ENCODE measurements at places on chromosomes 3 and 15.

GRCh38 chr15:94225616-94226015 lies 5.7 kb upstream of the MCTP2 start:
- no peak for DNase-seq

GRCh38 chr3:197298341-197298944 lies at the start of gene DLG1:
Gene DLG1, minus strand, starts transcription at chr3:197298612. Its CDS starts 1,408 bp downstream, at chr3:197297204.
- peak; percentile 92 for DNase-seq

DNA sequence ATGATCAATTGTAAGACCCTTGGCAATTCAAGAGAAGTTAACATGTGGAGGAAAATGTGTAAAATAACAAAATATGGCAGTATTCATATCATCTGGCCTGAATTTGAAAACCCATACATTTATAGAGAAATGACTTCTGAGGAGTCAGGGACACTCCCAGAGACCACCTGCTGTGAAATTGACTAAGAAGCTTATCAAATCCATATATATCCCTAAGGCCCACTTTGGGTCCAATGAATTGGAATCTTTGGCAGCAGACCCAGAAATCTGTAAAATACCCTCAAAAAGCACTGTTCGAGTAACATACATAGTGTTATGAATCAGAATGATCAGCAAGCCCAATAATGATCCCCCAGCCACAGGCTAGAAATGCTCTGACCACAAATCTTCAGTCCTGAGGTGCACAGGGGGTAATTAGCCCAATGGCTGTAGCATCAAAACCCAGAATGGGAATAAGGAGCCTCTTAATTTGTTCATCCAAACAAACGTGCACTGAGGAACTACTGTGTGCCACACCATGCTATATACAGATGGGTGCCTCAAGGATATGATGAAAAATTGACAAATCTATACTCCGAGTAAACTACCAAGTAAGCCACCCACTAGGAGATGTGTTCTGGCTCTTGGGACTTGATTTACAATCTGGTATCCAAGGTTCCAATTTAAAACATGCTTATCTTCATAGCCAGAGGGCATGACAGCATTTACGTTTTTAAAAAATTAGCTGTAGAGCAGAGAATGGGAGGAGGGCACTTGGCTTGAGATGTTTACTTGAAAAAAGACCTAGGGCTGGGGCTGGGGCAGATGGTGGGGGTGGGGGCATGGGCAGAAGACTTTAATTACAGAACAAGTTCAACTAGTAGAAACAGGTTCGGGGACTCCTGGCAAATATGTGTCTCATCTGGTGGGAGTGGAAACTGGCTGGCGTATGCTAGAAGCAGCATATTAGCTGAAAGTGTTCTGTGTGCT lies 9.1 kb upstream of the ARHGEF3 start:
- DNase-seq = no peak

DNA sequence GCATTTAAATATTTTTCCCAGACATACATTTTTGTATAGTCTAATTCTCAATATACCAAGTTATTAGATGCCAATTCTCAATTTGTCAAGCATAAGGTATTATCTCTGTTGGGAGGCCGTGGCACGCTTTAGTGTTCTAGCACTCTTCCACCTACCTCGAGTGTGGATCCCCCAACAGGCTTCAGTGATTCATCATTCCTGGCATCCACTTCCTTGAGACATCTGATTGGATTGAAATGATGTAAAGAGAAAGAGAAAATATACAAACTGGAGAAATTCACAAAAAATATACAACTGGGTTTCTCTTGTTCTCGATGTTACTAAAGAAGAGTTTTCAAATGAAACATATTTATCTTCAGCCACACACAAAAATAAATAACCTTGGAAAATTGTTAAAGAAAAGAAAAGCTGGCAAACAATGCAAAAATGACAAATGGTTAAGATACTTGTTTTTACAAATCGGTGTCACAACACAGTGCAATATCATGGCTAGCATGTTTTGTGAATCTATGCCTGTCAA lies 218.0 kb upstream of the CDIN1 start:
- DNase-seq = no peak

- DNase-seq = no peak
These were observed 86.6 kb downstream of the GAP43 start for GRCh38 chr3:115709931-115710330.

- no peak for DNase-seq
These were observed 55.5 kb upstream of the SMAD3 start for GRCh38 chr15:67009576-67010569.

DNA sequence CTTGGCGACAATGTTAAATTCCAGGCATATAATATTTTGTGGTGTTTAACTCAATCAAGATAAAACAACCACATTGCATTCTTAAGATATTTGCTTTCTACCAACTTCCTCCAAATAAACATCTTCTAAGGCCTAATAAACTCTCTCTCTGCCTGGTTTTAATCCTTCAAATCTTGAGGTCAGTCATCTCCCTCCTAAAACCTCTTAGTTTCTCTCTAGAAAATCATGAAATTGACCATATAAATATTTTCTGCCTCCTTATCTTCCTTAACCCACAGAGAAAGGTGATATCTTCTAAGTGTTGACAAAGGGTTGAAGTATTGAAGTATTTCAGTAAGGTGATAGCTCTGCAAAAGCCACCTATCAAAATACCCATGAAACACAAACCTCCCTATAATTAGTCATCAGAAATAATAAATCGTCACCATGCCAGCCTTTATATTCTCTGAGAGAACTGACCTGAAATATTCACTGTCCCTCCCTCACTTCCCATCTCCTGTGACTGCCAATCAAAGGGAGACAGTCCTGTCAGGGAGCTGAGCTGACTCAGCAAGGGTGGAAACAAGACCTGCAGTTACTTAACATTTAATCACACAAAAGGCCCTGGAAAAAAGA lies 1261.1 kb downstream of the ROBO1 start:
- peak; percentile 22 for DNase-seq

GRCh38 chr3:190004656-190005055 lies 116.0 kb downstream of the P3H2 start:
- no peak for DNase-seq

DNA sequence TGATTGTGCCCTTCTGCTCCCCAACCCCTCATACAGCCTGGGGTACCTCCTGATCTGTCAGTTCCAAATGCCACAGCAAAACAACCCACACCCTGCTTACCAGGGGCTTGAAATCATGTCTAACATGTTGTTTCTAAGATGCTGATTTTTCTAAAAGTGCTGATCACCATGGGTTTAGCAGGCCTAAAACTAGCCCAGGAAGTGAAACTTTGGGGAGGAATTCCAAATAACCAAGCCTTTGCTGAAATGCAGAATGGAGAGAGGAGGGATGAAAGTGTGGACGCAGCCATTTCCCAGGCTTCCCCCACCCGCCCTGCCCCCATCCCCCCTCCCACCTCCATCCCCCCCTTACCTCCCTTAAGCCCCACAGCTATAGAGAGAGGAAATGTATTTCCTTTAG lies 2.0 kb upstream of the HRH1 start:
- DNase-seq = no peak

All from renal pelvis (tissue), 12 donors.